Left renal pelvis (tissue), 4 donors: ENCODE measurements at places on chromosomes 4 and X.

DNA sequence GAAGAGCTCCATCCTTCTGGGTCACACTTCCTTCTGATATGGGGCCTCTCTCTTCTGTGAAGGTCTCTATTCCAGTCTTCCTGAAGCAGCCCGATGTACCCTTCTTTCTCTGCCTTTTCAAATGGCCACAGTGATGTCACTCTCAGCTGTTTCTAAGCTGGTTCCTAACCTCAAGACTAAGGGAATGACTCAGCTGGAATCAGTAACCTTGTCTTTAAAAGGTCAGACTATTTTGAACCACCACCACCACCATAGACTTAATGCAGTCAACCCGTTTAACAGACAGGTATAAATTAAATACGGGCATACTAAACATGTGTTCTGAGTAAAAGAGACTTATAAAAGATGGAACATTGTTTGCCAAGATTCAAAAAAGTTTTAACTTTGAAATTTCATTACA, 121.0 kb downstream of the PPA2 start:
- no peak for DNase-seq

- DNase-seq = no peak
Measured at GRCh38 chr4:150462743-150463142, 119.2 kb upstream of the MAB21L2 start.

- DNase-seq = no peak
Measured at GRCh38 chrX:15416133-15416993, 32.1 kb upstream of the VEGFD start.

DNA sequence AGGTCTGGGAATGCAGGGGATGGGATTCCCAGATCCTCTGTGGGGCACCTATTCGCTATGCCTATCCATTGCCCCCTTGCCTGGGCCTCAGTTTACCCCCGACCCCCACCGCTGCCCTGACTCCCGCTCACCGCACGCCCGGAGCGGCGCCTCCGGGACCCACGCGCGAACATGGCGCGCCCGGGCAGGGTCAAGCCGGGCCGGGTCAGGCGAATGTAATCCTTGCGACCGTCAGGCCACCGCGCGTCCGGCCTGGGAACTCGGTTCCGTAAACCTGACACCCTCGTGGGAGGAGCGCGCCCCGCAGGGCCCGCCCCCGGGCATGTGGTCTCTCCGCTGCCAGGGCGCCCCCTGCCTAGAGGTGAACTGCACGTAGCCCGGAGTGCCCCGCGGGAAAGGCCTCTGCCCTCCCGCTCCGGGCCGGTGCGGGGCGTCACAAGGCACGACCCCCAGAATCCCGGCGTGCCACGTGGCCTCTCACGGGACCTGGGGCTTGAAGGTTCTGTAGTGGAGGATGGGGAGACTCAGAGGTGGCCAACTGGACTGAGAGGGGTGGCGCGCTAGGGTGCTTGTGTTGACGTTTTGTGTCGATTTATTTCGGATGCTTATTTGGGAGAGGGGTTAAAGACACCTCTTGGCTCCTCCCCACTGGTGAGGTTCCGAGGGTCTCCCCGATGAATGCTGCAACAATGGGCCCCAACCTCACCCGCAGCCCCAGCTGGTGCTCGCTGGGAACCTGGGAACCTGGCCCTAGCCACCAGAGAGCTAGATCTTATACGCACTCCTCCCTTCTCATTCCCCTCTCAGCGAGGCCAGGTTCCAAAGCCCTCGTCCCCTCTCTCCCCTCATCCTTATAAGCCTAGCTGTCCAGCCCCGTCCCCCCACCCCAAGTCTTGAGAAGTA, at the start of gene PRICKLE3:
TSS of gene PRICKLE3 (minus strand) at position 249 of the 903 bp plus-strand sequence. CDS start at position 173, 76 bp downstream.
- DNase-seq = no peak

- DNase-seq = no peak
Measured at GRCh38 chr4:40059362-40059761, 2.7 kb downstream of the N4BP2 start.

DNA sequence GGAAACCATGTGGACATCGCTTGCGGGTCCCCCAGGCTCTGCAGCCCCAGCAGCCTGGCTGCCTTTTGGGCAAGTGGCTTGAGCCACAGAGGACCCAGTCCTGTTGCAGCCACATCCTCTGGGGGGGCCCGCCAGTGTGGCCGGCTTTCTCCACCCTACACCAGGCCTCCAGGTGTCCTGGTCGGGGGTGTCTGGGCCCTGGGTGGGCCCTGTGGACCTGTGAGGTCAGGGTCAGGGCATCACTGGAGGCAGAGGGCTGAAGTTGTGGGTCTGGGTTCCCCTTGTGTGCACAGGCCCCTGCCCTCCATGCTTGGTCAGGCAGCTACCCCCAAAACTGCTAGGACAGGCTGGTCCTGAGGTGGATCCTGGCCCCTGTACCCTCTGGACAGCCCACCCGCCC, 3.3 kb upstream of the MSANTD1 start:
- DNase-seq = no peak

DNA sequence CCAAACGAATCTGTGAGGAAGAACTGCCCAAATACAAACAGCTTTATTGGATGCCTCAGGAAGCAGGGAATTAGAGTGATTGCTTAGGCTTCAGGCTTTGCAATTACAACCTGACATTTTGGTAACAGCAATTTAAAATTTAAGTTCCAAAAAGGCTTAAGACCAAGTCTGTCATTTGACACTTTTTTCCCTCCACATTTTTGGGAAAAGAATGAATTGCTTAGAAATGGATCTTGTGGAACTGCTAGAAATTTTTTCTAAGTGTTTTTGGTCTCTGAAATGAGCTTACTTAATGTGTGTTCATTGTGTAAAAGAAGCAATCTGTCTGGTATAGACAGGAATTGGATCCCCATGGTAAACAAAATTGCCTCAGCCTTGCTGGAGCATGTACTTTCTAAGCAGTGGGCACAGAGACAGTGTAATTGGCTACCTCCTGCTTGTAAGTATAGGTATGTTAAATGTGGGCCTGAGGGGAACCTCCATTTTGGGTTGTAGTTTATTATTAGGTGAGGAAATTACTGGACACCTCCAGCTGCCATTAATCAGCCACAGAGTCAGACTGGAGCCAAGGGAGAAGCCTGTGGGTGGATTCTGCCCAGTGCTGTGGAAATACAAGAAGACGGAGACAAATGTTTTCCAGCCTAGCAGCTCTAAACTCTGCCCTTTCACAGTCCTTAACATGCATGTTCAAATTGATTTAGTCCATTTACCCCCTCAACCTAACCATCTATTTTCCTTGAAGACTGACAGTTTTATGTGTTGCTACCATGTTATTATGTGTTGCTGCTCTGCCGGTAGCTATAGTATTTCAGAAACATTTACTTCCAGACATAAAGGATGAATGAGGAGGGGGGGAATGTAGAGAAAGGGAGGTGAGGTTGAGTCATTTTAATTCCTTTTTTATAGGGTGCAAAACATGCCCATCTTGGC, 473.0 kb downstream of the SPRY1 start:
- no peak for DNase-seq

- DNase-seq = no peak
Measured at GRCh38 chrX:41971346-41971745, 48.0 kb upstream of the CASK start.

DNA sequence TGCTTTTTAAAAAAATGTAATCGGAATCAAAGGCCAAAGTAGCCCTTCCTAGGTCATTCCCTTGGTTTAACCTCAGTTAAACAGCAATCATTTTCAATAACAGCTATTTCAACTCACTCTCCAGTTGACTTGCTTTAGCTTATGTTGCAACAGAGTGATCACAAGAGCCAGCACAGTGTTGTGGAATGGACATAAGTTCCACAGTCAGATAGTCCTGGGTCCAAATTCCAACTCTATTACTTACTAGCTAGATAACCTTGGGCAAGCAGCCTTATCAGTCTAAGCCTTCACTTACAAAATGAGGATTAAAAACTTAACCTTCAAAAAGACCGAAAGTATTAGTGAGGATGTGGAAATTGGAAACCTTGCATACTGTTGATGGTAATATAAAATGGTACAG, 9.2 kb upstream of the GPC3 start:
- DNase-seq = no peak

DNA sequence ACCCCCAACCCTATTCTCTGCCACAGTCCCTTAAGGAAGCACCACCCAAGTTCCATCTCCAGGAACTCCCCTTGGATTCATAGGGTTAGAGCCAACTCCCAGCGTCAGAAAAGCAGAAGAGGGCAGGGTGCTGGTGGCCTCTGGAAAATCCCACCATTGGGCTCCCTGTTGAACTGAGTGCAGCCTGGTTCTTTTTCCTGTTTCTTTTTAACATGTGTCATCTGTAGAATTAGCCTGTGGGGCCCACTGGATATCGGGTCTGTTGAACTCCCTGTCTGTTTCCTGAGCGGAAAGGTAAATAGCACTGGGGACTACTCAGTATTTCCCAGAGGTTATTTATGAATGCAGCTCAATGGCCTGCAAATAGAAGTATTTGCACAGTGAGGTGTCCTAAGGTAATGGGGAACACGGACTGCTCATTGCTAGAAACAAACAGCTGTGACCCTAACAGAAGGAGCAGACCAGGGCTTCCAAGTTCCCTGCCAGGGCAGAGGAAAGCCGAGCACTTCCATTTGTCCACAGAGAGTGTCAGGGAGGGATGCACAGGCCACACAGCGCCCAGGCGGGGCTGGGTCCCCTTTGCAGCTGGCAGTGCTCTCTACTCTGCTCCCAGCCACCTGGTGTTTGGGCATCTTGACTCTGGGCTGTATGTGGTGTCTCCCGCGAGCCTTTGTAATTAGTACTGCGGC, 102.6 kb downstream of the FHDC1 start:
- DNase-seq = no peak

GRCh38 chrX:13376857-13377549, 57.1 kb upstream of the ATXN3L start:
- DNase-seq = no peak

DNA sequence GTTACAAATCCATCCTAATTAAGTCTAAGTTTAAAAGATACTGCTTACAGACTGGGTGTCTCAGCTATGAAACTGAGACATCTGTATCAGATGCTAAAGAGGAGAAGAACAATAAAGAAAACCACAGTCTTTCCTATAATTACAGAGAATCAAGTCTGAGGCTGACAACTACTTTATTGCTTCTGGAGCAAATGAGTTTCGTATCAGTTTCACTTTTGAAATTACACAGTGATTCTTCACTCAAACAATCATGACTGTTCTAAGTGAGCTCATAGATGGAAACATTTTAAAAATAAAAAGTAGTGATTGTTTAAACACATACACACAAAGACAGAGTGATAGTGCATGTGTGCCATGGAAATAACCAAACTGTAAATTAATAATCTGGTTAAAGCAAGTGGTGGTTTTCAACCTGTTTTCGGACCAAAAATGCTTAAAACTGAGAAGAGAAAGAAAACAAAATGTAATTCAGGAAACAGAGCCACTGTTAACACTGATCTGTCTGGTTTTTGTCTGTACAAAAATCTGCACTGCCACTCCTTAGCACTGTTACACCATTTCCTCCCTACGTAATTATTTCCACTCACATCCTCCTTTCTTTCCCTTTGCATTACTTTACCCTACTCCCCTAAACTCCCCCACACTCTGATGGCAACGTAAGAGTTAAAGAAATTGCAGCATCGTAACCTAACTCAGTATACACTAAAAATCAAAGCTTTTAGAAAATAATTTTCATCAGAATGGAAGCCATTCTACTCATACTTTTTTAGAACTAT, 12.5 kb downstream of the RFC1 start:
- DNase-seq = no peak

DNA sequence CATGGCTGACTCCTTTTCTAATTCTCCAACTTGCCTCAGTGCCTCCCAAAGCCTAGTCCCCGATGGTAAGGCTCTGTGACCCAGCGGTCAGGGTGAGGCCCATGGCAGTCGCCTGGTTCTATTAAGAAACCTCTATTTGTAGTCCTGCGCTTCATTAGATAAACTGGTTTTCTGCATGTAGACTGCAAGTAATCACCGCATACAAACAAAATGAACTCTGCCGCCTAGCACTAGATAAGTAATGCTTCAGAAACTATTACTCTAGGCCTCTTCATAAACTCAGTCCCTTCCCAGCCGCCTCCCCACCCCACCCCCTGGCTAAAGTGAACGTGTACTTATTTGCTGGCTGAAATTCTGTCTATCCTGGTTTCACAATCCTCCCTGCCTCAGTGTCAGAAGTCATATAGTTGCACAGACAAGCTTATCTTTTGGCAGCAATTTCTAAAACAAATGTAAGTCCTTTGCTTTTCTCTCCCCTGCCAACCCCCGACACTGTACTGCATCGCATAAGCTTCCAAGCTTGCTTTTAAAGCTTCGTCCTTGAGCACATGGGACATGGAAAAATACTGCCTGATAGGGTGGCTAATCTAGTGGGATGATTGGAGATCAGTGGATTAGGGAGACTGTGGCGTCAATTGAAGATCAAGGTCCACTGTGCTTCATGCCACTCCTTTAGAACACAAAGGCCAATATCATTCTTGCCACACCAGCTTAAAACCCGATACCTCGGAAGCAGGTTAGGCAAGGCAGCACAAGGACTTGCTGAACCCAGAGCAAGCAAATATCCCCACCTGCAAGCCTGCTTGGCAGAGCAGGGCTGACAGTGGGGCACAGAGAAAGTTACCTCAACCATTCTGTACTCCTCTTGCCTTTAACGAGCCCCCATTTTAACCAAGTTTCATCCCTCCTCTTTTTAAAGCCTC, 125.8 kb downstream of the IRF2 start:
- DNase-seq = no peak

DNA sequence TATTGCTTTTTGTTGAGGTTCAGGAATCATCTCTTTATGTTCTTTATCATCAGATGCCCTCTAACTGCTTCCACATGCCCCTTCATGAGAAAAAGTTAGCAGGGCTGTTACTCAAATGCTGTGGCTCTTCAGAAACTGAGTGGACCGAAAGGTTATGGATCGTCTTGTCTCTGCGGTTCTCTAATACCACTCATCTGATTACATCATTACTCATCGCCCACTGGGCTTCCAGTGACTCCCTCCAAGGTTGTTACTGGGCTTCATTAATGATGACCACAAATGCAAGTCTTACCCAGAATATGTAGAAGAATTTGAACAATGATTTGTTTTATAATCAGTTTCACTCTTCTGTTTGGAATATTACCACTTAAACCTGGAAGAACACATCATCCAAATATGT, 67.7 kb downstream of the RWDD4 start:
- no peak for DNase-seq

- no peak for DNase-seq
Measured at GRCh38 chr4:174023641-174024040, 259.8 kb downstream of the FBXO8 start.

- DNase-seq = no peak
Measured at GRCh38 chr4:26284536-26284935, 36.3 kb upstream of the RBPJ start.

DNA sequence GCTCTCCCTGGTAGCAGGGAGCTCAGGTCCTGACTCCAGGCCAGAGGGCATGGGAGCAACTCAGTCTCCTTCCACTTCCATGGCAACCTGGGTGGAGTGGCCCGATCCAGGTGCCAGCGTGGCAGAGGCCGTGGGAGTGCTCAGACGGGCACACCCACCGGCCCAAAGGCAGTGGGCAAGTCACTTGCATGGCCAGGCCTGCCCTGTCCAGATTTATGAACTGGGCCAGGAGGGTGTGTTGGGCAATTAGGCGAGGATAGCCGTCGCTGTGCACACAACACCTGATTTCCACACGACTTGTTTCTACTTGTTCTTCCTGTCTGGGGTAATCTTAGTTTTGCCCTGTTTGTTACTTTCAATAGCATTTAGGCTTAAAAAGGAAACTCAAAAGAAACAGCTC, 55.5 kb upstream of the NYX start:
- no peak for DNase-seq

GRCh38 chrX:121114691-121115090, 67.3 kb downstream of the GLUD2 start:
- DNase-seq = no peak

GRCh38 chr4:174580597-174580996, 58.3 kb upstream of the HPGD start:
- no peak for DNase-seq
